ENCODE measurements at places on chromosomes 12 and 14. TPM values are rescaled to one million over a fixed set of nuclear protein-coding genes. Genes with fewer than 3 reads are reported as not detected.

GRCh38 chr12:3958534-3958933 lies 85.3 kb upstream of the PARP11 start:
- no peak overlapping the region for H3K27ac ChIP-seq
- no peaks in the 10 kb centered on the region for H3K36me3 ChIP-seq
- H3K4me3 ChIP-seq, result no peak overlapping the region
- H3K27me3 ChIP-seq, result no peaks in the 10 kb centered on the region
- peaks cover 24% of the 10 kb centered on the region for H3K4me1 ChIP-seq
- DNase-seq, result no peak

DNA sequence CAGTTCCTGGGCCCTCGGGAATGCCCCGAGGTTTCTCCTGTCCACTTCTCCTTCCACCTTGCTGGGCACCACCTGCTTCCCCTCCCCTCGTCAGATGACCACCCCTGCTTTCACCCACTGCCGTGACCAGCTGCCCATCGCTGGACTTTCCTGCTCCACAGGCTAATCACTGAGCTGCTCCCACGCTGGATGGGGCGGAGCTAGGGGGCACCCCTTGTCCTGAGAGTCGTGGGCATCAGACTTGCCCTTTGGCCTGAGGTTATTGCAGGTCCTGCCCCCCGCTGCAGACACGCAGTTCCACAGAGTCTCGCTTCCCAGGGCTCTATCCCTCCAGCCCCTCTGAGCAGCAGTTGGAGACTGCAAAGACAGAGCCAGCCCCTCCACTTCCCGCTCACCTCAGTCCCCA lies 427 bp downstream of the SLC6A12 start:
- no peaks in the 10 kb centered on the region for H3K36me3 ChIP-seq
- peaks cover 34% of the 10 kb centered on the region for H3K27me3 ChIP-seq
- no peak for DNase-seq
- peaks cover 9% of the 10 kb centered on the region for H3K4me1 ChIP-seq
- H3K27ac ChIP-seq, result no peak overlapping the region
- H3K4me3 ChIP-seq, result no peak overlapping the region

GRCh38 chr12:118237052-118237665 lies 101.2 kb downstream of the PEBP1 start:
- no peaks in the 10 kb centered on the region for H3K27me3 ChIP-seq
- H3K4me3 ChIP-seq, result no peak overlapping the region
- no peak overlapping the region for H3K27ac ChIP-seq
- H3K4me1 ChIP-seq, result peaks cover 5% of the 10 kb centered on the region
- DNase-seq, result no peak
- H3K36me3 ChIP-seq, result peaks cover 19% of the 10 kb centered on the region

DNA sequence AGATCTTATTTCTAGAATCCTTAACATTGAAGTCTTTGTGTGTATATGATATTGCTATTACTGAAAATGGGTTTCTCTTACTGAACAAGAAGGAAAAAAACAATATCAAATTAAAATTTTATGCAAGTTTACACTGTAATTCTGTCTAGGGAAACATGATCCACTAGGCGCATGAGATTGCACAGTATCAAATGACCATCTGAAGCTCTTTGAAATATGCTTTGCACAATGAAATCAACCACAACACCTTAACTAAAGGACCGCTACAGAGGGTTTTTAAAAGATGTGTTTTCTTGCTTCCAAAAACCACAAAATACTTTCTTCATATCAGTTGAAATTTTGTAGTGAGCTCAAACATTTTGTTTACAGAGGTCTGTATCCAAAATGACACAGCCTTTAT lies 15.1 kb upstream of the KERA start:
- no peak for DNase-seq
- H3K4me3 ChIP-seq, result no peak overlapping the region
- H3K27ac ChIP-seq, result no peak overlapping the region
- H3K4me1 ChIP-seq, result no peaks in the 10 kb centered on the region

Gene STYK1
- total RNA-seq, result 0.46 TPM

Measured in activated naive CD8-positive, alpha-beta T cell treated with anti-CD3 and anti-CD28 coated beads for 36 hours (primary cell).